ENCODE measurements at places on chromosomes 3 and 15.

DNA sequence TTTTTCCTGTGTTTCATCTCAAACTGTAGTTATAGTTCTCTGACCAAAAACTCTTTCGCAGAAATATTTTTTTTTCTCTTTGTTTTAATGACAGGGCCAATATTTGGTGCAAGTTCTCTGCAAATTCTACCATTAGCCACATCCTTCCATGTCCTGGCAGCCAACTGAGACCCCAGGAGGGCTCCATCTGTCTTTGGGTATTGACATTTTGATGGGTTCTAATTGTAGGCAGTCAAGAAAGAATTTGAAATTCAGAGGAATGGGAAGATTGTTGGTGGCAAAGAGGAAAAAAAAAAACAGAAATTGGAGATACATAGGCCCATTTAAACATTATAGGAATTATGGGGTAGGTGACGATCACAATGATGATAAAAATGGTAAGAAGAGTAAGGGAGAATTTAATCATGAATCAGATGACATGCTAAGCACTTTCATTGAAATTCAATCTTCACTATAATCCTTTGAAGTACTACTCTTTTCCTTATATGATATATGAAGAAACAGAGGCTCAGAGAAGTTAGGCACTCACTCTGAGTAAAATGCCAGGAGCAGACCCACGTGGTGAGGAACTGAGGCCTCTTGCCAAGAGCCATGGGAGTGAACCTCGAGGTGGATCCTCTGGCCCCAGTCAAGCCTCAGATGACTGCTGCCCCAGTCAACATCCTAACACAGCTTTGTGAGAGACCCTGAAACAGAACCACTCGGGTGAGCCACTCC, 151.4 kb downstream of the PDZRN3 start:
- no peak for DNase-seq

GRCh38 chr3:72473156-72473555, 375.1 kb downstream of the SHQ1 start:
- no peak for DNase-seq

DNA sequence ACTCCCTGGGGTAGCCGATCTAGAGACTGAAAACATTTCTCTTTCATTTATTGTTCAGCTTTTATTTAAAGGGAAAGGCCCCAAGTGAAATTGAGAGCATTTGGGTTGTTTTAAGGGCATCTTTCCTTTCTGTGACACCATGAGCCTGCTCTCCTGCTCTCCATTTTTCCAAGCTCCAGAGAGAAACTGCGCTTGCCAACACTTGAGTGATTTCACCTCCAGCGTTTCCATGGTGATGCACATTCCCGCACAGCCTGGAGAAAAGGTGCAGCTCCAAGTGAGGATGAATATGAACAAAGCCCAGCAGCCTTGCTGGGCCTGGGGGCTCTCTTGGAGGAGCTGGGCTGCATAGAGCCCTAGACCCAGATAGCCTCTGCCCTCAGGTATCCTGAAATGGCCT, 159.2 kb upstream of the PPP2R3A start:
- no peak for DNase-seq

DNA sequence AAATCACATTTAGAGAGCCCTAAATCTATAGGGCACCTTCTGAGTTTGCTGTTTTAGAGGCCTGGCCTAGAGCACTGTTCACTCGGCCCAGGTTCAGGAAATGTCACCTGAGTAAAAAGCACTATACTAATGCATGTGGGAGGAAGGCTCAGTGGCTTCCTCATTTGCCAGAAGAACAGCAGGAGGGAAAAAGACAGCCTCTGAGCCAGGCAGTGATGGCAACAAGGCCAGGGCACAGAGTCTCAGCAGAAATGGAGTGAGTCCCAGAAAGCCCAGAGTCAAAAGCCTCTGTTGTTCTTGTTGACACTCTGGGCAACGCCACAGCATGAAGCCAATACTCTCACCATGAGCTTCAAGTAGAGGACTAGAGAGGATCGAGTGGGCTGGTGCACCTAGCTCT, 25.9 kb downstream of the LTF start:
- no peak for DNase-seq

- no peak for DNase-seq
Measured at GRCh38 chr3:107826727-107827126, 264.1 kb downstream of the CD47 start.

DNA sequence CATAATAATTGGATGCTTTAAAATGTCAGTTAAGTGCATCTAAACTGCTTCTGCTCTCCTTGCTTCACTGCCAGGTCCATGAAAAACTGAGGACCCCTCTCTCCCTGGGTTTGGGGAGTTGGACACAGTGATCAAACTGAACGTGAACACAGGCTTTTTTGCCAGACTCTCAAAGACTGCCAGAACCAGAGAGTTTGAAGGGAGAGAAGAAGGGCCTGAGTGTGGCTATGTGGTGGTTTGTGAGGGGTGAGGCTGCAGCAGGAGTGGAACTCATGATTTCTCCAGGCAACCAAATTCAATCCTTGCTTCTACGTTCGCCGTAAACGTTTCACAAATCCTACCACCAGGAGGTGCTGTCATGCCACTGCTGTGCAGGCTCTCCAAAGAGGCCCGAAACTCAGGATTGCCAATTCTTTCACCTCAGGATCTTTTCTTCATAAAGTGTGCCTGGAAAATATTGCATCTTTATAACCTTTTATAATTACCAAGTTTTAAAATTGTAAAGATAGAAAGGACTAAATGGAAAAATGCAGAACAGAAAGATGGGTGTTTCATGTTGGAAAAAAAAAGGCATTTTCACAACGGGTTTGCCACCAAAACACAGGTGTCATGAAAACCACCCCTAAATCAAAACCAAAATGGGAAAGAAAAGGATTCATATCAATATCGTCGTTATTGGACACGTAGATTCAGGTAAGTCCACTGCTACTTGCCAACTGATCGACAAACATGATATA, 19.7 kb downstream of the TM4SF4 start:
- DNase-seq = no peak

DNA sequence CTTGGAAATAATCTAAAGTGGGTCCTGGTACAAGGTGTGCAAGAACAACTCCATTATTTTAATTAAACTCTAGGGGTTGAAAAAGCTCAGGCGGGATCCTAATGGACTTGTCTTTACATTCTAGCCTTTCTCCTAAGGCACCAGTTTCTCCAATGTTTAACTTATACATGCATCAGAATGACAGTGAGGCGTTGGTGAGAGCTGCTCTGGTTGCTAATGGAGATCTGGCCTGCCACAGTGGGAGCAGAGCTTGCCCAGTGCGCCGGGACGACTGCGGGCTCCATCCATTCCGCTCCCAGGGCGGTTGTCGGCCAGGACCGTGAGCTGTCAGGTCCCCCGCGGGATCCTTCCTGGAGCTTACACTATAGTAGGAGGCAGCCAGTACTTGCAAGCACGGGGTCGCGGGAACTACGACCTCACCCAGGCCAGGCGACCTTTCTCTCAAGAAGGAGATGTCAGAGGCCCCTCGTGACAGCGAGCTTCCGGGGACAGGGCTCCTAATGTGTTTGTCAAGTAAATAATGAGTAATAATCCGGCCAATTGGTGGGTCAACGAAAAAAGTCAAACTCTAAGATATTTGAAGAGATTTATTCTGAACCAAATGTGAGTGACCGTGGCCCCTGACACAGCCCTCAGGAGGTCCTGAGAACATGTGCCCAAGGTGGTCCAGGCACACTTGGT, 991 bp upstream of the HIGD1A start:
- no peak for DNase-seq

- DNase-seq = no peak
Measured at GRCh38 chr3:141276398-141276797, 44.8 kb downstream of the PXYLP1 start.

DNA sequence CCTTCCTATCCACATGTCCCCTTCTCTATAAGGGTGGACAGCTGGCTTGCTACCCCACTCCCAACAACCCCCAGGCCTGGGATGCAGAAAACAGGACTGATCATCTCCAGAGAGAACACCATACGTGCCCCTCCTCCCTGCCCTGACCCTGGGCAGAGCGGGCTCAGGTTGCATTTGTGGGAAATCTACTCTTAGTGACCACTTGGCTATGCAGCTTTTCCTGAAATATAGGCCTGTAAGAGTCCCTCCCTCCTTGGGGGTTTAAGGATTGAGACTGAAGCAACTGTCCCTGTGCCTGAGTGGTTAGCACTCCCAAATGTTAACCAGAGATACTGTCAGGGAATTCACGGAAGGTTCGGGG, 11.7 kb downstream of the SH2D7 start:
- DNase-seq = no peak

DNA sequence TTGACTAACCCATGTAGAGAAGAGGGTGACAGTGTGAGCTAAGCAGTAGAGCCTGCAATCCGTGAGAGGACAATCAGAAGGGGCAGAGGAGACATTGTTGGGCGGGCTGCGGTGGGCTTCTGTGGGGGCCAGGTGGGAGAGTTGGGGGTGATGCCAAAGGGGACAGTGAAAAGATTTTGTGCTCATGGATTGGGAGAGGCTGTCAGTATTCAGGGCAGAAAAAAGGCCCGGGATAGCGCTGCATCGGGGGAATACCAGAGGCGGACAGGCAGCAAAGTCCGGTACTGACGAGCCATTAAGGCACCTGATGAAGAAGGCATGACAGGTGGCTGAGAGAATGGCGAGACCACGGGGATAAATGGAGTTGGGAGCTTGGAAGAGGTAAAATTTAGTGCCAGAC, 1.3 kb upstream of the PXYLP1 start:
- no peak for DNase-seq

- DNase-seq = no peak
Measured at GRCh38 chr15:92974183-92974915, 74.2 kb downstream of the CHD2 start.

- DNase-seq = no peak
Measured at GRCh38 chr15:89837134-89837829, 22.6 kb upstream of the ANPEP start.

- DNase-seq = no peak
Measured at GRCh38 chr15:40892447-40893012, 1.7 kb upstream of the VPS18 start.

GRCh38 chr3:162847511-162847910, 1350.9 kb downstream of the OTOL1 start:
- no peak for DNase-seq

DNA sequence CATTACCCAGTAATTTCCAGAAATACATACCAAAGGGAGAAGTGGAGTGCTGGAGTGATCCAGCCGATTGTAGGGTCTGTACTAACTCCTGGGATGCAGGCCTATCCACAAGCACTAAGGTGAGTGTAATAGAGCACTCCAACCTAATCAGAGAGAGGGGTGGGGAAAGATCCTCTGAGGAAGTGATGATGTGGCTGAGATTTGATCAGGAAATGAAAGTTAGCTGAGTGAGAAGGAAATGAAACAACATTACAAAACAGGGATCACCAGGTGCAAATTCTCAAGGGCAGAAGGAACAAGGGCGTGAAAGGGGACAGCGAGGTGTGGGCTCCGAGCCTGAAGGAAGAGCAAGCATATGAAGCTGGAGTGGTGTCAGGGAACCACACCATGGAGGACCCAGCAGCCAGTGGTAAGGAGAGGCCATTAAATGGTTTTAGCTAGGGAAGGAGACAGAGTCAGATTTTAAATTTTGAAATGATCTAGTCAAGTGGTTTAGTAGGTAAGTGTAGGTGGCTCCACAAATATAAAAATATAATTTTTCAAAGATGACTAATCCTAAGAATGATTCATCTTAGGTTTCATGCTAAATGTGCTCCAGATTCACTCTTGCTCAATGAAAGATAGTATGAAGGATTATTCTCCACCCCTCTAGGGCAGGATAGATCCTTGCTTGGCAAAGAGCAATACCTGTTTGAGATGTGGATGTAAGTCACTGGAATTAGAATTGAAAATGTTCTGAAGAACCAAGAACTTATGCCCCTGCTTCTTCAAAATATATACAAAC, 348.7 kb downstream of the TBL1XR1 start:
- DNase-seq = no peak

DNA sequence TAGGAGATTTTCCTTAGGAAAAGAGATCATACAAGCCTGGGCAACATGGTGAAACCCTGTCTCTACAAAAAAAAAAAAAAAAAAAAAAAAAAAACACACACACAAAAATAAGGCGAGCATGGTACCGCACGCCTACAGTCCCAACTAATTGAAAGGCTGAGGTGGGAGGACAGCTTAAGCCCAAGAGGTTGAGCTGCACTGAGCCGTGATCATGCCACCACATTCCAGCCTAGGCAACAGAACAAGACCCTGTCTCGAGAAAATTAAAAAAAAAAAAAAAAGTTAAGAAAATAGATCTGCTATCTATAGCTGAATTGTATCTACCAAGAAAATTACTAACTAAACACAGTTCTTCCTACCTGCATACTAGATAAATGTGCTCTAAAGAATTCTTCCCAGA, 7.1 kb downstream of the MSL2 start:
- no peak for DNase-seq

DNA sequence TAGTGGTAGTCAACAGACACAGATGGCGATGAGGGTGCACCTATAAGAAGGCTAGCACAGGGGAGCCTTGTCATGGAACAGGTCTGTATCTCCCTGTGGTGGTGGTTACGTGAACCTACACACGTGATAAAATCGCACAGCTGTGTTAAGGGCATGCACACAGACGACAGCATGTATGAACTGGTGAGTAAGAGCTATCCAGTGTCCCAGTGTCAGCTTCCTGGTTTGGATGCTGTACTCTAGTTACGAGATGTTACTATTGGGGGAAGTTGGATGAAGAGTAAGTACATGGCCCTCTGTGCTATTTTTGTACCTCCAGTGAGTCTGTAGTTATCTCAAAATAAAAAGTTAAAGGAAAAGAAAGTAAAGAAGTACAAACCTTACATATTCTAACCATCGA, 38.2 kb downstream of the MTMR10 start:
- DNase-seq = no peak

- no peak for DNase-seq
Measured at GRCh38 chr3:141229132-141229531, 2.5 kb upstream of the PXYLP1 start.

DNA sequence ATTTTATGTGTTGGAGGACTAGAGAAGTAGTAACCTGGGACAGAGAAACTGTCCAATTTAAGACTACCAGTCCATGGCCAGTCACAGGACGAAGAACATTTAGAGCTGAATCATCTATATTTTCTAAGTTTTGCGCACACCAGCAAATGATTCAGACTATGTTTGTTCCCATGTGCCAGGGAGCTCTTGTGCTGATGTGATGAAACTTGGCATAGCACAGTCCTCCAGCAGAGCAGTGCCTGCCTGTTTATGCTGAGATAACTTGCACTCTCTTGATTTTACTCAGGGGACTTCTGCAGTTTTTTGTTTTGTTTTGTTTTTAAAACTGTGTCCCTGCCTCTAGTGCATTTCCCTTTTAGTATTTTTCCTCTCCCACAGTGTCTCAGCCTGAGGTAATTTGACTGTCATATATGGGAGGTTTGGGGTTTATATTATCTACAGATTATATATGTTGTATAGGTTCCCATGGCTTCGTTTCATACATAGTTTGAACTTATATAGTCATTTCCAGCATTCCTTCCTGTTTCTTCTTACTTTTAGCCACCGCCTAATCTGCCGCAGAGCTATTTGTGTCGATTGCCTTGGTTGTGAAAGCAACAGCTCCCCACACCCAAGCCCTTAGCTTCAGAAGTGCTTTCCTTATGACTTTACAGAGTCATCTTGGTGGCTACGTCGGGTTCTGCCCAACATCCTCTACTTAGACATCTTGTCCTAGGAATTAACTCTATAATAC, 45.5 kb downstream of the PPM1L start:
- no peak for DNase-seq

GRCh38 chr3:16765661-16766060, 119.1 kb upstream of the PLCL2 start:
- DNase-seq = no peak

Data from stimulated activated CD8-positive, alpha-beta memory T cell treated with anti-CD3 and anti-CD28 coated beads, Interleukin-4, amount 100 ng/mL, for 4 hours (primary cell).